Substantia nigra (tissue), 51 donors: ENCODE measurements at places on chromosomes 13 and 19.

DNA sequence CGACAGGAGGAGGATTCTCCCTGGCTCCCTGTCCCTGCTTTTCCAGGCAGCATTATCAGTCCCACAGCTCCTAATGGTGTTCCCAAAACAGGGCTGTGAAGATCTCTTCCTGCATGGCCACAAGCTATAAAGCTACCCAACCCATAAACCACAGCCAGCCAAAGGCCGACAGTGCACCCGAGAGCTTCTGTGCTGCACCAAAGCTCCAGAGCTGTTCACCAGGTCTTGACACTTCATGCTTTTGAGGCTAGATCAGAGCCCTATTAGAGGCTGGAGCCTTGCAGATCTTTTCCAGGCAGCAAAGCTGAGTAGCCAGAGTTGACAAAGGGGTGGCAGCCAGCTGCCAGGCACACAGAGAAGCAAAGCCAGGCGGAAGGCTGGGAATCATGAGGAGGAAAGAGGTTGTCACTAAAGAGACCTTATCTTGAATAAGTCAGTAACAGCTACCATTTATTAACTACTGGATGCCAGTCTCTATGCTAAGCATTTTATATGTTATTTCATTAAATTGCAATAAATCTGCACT lies 180.4 kb downstream of the KATNAL1 start:
- DNase-seq, result no peak

DNA sequence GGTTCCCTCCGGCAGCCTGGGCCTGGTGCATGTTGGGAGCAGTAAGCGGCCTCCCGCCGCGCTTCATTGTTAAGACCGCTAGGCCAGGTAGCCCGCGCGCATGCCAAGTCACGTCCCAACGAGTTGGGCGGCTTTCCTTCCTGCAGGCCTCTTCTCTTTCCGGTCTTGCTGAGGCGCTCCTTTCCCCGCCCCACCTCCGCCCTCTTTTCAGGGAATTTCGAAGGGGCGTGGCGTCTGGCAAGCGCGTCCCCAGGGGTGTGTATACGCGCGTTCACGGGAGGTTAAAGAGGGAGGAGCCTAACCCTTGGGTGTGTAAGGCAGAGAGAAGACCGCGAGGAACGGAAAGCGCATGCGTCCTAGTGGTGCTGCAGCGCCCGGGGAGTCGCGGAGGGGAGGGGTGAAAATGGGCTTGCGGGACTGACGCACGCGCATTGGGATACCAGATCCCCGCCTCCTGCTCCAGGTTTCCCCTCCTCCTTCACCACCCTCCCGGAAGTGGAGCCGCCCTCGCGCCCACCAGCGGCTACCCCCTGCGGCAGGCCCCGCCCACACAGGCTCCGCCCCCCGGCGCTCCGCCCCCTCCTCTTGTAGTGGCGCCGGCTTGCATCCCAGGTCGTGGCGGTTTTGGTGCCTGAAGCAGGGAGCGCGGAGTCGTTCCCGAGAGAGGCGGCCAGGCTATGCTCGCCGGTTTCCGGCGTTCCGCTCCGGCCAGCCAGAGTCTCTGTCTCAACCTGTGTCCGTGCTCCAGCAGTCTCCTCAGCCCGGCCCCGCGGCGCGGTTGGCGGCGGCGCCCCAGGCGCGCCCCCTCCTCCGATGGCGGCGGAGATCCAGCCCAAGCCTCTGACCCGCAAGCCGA lies at the start of gene WDFY2:
TSS of gene WDFY2 (plus strand) at position 588 of the 856 bp plus-strand sequence. CDS start at position 814, 226 bp downstream.
- DNase-seq, result peak; percentile 100

- DNase-seq, result no peak
Observed at GRCh38 chr19:54189145-54189734, at the start of gene MBOAT7. Gene MBOAT7 (minus strand): TSS chr19:54189580. CDS start chr19:54188508, 1,072 bp downstream.

GRCh38 chr19:57202160-57202559 lies 10.9 kb downstream of the ZNF264 start:
- DNase-seq, result no peak

DNA sequence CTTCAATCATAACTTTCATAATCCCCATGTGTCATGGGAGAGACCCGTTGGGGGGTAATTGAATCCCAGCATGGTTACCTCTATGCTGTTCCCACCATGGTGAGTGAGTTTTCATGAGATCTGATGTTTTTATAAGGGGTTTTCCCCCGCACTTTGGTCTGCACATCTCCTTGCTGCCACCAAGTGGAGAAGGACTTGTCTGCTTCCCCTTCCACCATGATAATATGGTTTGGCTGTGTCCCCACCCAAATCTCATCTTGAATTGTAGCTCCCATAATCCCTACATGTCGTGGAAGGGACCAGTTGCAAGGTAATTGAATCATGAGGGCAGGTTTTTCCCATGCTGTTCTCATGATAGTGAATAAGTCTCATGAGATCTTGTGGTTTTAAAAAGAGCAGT lies 524.9 kb downstream of the SLITRK5 start:
- DNase-seq, result no peak

- no peak for DNase-seq
Observed at GRCh38 chr13:67827992-67828391, 597.9 kb upstream of the PCDH9 start.

DNA sequence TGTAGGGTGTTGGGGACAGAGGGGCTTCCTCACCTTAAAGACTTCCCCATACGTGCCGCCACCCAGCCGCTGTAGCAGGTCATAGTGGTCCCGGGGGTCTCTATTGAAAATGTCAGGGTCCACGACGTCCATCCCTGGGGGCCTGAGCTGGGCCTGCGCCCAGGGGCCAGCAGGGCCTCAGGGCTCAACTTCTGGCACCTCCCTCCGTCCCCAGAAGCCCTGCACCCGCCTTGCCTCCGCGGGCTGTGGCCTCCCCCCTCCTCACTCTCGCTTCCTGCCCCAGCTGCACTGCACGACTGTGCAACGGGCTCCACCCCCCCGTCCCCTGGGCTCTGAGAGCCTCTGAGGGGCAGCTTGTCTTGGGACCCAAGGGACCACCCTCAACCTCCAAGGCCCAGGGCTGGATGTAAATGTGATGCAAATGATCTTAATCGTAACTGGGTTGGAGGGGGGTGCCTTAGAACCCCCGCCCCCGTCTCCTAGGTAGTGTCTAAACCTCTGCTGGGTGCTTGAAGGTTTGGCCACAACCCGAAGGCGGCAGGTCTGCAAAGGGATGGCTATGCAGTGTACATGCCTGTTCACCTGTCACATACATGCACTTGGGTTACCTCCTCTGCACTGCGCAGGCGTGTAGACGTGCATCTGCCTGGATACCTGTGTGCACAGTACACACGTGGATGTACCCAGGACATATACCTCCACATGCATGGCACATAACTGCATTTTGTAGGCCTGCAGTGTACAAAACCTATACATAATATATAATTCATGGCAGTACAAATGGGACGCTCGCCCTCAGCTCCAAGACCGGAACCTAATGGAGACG lies at the start of gene MAP4K1:
TSS of gene MAP4K1 (minus strand) at position 190 of the 826 bp plus-strand sequence. CDS start at position 132, 58 bp downstream.
- DNase-seq, result peak; percentile 11

DNA sequence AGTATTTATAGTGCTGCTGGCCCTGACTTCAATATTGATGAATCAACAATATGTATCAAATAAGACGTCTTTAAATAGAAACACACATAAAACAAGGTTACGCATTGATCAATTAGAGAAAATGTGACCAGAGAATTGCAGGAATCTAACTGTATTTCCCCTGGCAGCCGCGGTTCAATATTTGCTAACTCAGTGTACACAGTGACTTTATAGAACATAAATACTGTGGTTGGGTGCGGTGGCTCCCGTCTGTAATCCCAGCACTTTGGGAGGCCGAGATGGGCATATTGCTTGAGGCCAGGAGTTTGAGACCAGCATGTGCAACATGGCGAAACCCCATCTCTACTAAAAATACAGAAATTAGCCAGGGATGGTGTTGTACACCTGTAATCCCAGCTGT lies 22.8 kb upstream of the UPF3A start:
- DNase-seq, result no peak

GRCh38 chr13:52652980-52653303 lies 306 bp downstream of the SUGT1 start:
- peak; percentile 60 for DNase-seq

GRCh38 chr19:15115080-15115479 lies 7.9 kb downstream of the SYDE1 start:
- no peak for DNase-seq
